ENCODE measurements at places on chromosomes 5 and 9. TPM values are rescaled to one million over a fixed set of nuclear protein-coding genes. Genes with fewer than 3 reads are reported as not detected.

Gene IRX2
- polyA plus RNA-seq: 0.67 TPM

DNA sequence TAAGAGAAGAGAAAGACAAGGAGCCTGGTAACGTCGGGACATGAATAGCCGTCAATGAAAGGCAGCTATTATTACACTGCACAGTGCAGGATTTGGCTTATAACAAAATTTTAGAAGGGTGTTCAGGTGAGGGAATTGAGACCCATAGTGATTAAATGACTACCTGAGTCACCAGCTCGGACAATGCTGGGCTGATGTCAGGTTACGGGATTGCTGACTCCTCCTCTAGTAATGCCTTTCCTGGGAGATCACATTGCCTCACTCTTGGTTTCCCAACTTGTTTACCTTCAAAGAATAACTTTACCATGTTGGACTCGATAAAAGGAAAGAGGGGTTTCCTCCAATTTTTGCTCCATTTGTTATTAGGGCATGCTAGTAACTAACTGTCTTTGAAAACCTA lies 132.6 kb downstream of the GHR start:
- DNase-seq: no peak

Gene LECT2
- not detected for polyA plus RNA-seq

DNA sequence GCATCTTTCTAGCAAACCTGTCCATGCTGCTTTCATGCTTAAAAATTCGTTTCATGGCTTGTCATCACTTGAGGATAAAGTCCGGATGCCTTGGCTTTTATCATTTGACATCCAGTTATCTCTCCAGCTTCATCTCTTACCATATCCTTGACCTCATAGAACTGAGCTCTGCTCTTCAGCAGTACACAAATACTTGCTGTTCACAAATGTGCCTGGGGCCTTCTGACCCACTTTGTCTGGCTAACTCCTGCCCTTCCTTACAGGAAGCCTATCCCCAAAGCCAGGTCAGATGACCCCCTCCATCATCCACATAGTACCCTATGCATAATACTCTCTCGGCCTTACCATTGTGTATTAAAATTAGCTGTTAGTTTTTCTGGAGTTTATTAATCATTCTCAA lies 249.1 kb downstream of the SAXO1 start:
- no peak for DNase-seq

Gene STK10
- 13.4 TPM for polyA plus RNA-seq

Gene SV2C
- polyA plus RNA-seq: not detected

Data from A549 (cell line).